A549 treated with ZK216348 at 1 μM for 4 hours (cell line): ENCODE measurements at places on chromosomes 7 and 10. TPM values are rescaled to one million over a fixed set of nuclear protein-coding genes. Genes with fewer than 3 reads are reported as not detected.

The SGCE gene
- 45.5 to 56.0 TPM (median 50.1 TPM) in 5 replicates for total RNA-seq

The BTBD16 gene
- total RNA-seq = 0.22 to 0.92 TPM (median 0.58 TPM) in 5 replicates

The HTR5A gene
- not detected in 5 replicates for total RNA-seq

The FKBP6 gene
- total RNA-seq = not detected in 5 replicates

The TUBAL3 gene
- total RNA-seq = 0.22 to 0.45 TPM (median 0.33 TPM) in 5 replicates

The SFRP5 gene
- 1.5 to 2.4 TPM (median 1.9 TPM) in 5 replicates for total RNA-seq

The AP3M1 gene
- total RNA-seq = 27.5 to 36.1 TPM (median 33.6 TPM) in 5 replicates

The RSBN1L gene
- 7.3 to 10.7 TPM (median 8.6 TPM) in 5 replicates for total RNA-seq

The KIF11 gene
- 23.7 to 46.9 TPM (median 35.8 TPM) in 5 replicates for total RNA-seq

The PLCE1 gene
- 4.9 to 7.8 TPM (median 6.8 TPM) in 5 replicates for total RNA-seq

The SMKR1 gene
- total RNA-seq = 8.7 to 10.6 TPM (median 10.0 TPM) in 5 replicates

The DEPP1 gene
- total RNA-seq = 0.94 to 2.0 TPM (median 1.4 TPM) in 5 replicates

The C7orf33 gene
- total RNA-seq = not detected in 5 replicates

The LBX1 gene
- not detected in 5 replicates for total RNA-seq

The PON1 gene
- total RNA-seq = 0.37 to 1.5 TPM (median 0.92 TPM) in 5 replicates

The PTPRZ1 gene
- total RNA-seq = not detected in 5 replicates

The UBTD1 gene
- total RNA-seq = 11.2 to 21.6 TPM (median 19.1 TPM) in 5 replicates

The MMP21 gene
- total RNA-seq = not detected in 5 replicates

The POR gene
- 105 to 178 TPM (median 160 TPM) in 5 replicates for total RNA-seq

The AKR1B15 gene
- total RNA-seq = 33.9 to 46.4 TPM (median 40.0 TPM) in 5 replicates

The UCMA gene
- total RNA-seq = not detected in 5 replicates

The AHCYL2 gene
- 4.9 to 7.0 TPM (median 6.3 TPM) in 5 replicates for total RNA-seq

The FAM25C gene
- 1.5 to 4.0 TPM (median 2.4 TPM) in 3 of 5 replicates, not detected in the others for total RNA-seq

The TRPV5 gene
- not detected in 5 replicates for total RNA-seq

The SLC13A1 gene
- total RNA-seq = not detected in 5 replicates

The FANK1 gene
- 2.6 to 3.7 TPM (median 3.2 TPM) in 5 replicates for total RNA-seq

The LIPJ gene
- total RNA-seq = not detected in 5 replicates

The INTS15 gene
- total RNA-seq = 21.5 to 28.4 TPM (median 25.4 TPM) in 5 replicates

The BICC1 gene
- 14.9 to 23.2 TPM (median 20.5 TPM) in 5 replicates for total RNA-seq

The FAM241B gene
- 13.3 to 22.9 TPM (median 18.8 TPM) in 5 replicates for total RNA-seq

The TLX1 gene
- not detected in 5 replicates for total RNA-seq

The PLAC9 gene
- total RNA-seq = not detected in 5 replicates

The IDI2 gene
- not detected in 5 replicates for total RNA-seq

The NUTM2D gene
- total RNA-seq = 0.73 to 1.7 TPM (median 1.3 TPM) in 5 replicates

The SPAM1 gene
- not detected in 5 replicates for total RNA-seq

The CPA5 gene
- not detected in 5 replicates for total RNA-seq

The LIPN gene
- total RNA-seq = not detected in 5 replicates

The AKR1C8 gene
- 0.29 TPM in 1 of 5 replicates, not detected in the others for total RNA-seq

The STEAP4 gene
- total RNA-seq = not detected in 5 replicates

The FZD1 gene
- total RNA-seq = 1.9 to 2.6 TPM (median 2.5 TPM) in 5 replicates

The DNAJC30 gene
- 8.1 to 11.1 TPM (median 9.7 TPM) in 5 replicates for total RNA-seq

The CLDN4 gene
- 2.5 to 7.0 TPM (median 5.0 TPM) in 5 replicates for total RNA-seq

The HABP2 gene
- 0.07 to 0.12 TPM (median 0.09 TPM) in 4 of 5 replicates, not detected in the other for total RNA-seq

The HSPA12A gene
- 9.5 to 13.3 TPM (median 11.5 TPM) in 5 replicates for total RNA-seq

The PARP12 gene
- 21.3 to 26.3 TPM (median 21.7 TPM) in 5 replicates for total RNA-seq

The PRKAR2B gene
- 1.5 to 3.8 TPM (median 3.0 TPM) in 5 replicates for total RNA-seq

The NDUFB2 gene
- 321 to 393 TPM (median 346 TPM) in 5 replicates for total RNA-seq

The TRIM73 gene
- total RNA-seq = 1.4 to 3.1 TPM (median 2.5 TPM) in 5 replicates

The NUTM2E gene
- total RNA-seq = 0.25 to 0.90 TPM (median 0.31 TPM) in 5 replicates

The AKR1C4 gene
- total RNA-seq = 0.27 to 0.50 TPM (median 0.32 TPM) in 4 of 5 replicates, not detected in the other

The TSPAN33 gene
- total RNA-seq = 5.4 to 6.9 TPM (median 6.5 TPM) in 5 replicates

The NEUROG3 gene
- not detected in 5 replicates for total RNA-seq

The CCL26 gene
- total RNA-seq = 6.8 to 11.4 TPM (median 7.4 TPM) in 5 replicates

The SPDYE5 gene
- total RNA-seq = not detected in 5 replicates

The ZNF804B gene
- not detected in 5 replicates for total RNA-seq

The PNLIPRP1 gene
- not detected in 5 replicates for total RNA-seq

The LEP gene
- total RNA-seq = not detected in 5 replicates

The CSGALNACT2 gene
- 8.7 to 19.2 TPM (median 14.5 TPM) in 5 replicates for total RNA-seq

The PRRT4 gene
- total RNA-seq = 0.35 to 0.71 TPM (median 0.40 TPM) in 4 of 5 replicates, not detected in the other
